ENCODE measurements at places on chromosomes 13 and 19. TPM values are rescaled to one million over a fixed set of nuclear protein-coding genes. Genes with fewer than 3 reads are reported as not detected.

ZNF846 gene
- 2.1 TPM for total RNA-seq

GRCh38 chr13:36358175-36358718, 12.1 kb upstream of the SPART start:
- no peaks in the 10 kb centered on the region for H3K27me3 ChIP-seq
- no peaks in the 10 kb centered on the region for H3K36me3 ChIP-seq
- H3K4me3 ChIP-seq: no peak overlapping the region
- no peak for DNase-seq
- no peaks in the 10 kb centered on the region for H3K4me1 ChIP-seq

GRCh38 chr19:9673912-9674662, 813 bp downstream of the ZNF562 start:
- peak overlapping the region; percentile 63 for H3K27ac ChIP-seq
- no peaks in the 10 kb centered on the region for H3K36me3 ChIP-seq
- peak overlapping the region; percentile 79 for H3K4me3 ChIP-seq
- no peaks in the 10 kb centered on the region for H3K4me1 ChIP-seq
- DNase-seq: peak; percentile 1

GRCh38 chr19:17021793-17022590, 4.6 kb downstream of the CPAMD8 start:
- peaks cover 9% of the 10 kb centered on the region for H3K27me3 ChIP-seq
- H3K4me1 ChIP-seq: no peaks in the 10 kb centered on the region
- DNase-seq: no peak
- no peaks in the 10 kb centered on the region for H3K36me3 ChIP-seq

DNA sequence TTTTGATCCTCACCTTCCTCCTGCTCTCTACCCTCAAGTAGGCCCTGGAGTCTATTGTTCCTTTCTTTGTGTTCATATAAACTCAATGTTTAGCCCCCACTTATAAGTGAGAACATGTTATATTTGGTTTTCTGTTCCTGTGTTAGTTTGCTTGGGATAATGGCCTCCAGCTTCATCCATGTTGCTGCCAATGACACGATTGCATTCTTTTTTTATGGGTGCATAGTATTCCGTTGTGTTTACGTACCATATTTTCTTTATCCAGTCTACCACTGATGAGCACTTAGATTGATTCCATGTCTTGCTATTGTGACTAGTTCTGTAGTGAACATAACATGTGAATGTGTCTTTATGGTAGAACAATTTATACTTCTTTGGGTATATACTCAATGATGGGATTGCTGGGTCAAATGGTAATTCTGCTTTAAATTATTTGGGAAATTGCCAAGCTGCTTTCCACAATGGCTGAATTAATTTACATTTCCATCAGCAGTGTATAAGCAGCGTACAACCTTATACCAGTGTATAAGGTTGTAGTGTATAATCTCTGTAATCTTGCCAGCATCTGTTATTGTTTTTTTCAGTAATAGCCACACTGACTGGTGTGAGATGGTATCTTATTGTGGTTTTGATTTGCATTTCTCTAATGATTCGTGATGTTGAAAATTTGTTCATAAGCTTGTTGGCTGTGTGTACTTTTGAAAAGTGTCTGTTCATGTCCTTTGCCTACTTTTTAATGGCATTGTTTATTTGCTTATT, 288.9 kb downstream of the KCNRG start:
- no peak overlapping the region for H3K4me3 ChIP-seq
- H3K27me3 ChIP-seq: no peaks in the 10 kb centered on the region
- no peak overlapping the region for H3K27ac ChIP-seq
- H3K4me1 ChIP-seq: no peaks in the 10 kb centered on the region
- H3K36me3 ChIP-seq: no peaks in the 10 kb centered on the region
- no peak for DNase-seq

All from GM12878 (cell line).